SW480 (cell line): ENCODE measurements at places on chromosomes 7 and 10.

- DNase-seq = no peak
These were observed 61.4 kb upstream of the CYP26C1 start for GRCh38 chr10:92999191-92999590.

GRCh38 chr7:137798073-137798763, 48.6 kb downstream of the DGKI start:
- no peak for DNase-seq

DNA sequence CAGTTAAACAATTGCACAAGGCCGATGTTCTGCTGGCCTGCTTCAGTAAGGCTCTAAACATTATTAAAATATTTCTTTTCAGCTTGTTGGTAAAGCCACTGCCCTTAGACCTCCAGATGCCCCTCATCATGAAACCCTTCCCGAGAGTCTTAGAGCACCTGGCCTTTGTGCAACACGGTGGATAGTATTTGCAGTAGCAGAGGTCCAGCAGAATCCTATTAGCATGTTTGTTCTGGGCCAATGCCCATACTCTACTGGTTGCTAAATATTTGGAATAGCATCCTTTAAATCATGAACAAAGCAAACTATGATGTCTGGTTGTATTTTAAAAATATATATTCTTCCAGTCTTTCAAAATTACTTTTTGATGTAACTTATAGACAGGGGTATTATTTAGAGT, 584.6 kb downstream of the CNTNAP2 start:
- DNase-seq = no peak

DNA sequence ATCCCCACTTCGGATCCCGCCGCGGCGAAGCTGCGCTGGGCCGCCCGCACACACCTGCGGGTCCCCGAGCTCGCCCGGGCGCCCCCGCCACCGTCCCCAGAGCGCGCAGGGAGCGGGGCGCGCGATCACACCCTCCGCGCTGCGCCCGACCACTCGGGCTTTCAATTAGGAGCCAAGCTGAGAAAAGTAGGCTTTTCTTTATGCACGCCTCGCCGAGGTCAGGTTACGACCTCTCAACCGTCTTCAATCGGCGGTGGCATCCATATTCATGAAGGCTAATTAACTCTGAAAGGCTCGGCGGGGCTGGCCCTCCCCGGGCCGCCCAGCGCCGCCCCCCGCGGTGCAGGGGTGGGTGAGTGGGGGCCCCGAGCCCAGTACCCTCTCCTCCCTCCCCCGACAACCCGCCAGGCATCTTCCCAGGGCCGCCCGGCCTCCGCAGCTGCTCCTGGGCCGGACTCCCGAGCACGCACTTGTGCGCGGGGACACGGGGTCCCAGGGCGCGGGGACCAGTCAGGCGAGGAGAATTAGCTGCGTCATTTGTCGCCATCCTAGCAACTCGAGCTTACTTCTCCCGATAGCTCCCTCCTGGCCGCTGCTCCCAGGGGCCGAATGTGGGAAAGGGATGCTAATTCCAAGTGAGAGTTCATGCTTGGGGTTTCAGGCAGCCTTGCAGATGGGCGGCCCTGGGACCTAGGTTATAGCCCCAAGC, 155.5 kb upstream of the LYZL2 start:
- DNase-seq = peak; percentile 1

- no peak for DNase-seq
These were observed 16.2 kb downstream of the TMEM72 start for GRCh38 chr10:44927352-44927751.

- DNase-seq = no peak
These were observed 30.1 kb upstream of the CD36 start for GRCh38 chr7:80608336-80608735.

DNA sequence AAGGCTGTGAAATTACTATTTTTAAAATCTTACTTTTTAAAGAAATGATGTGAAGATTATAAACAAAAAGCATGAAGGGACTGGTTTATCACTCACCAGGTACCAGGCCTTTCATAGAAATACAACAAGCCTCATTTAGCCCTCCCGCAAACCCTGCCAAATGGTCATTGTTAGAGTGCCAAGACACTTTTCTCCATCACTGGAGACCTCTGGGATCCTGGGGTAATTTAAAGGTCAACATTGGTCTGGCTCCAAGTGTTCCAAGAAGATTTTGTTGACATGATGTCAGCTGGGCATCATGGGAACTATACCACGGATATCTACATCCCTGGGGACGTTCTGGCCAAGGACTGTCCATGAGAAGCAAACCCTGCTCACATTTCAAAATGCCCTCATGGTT, 138.0 kb upstream of the FRMD4A start:
- no peak for DNase-seq

- DNase-seq = peak; percentile 56
These were observed at the start of gene DOCK1 for GRCh38 chr10:126904818-126905701. Gene DOCK1, plus strand, starts transcription at chr10:126905428. Its CDS starts 90 bp downstream, at chr10:126905518.

GRCh38 chr7:73707045-73707631, 12.3 kb downstream of the STX1A start:
- DNase-seq = no peak

GRCh38 chr10:13938950-13939349, 352.2 kb downstream of the PRPF18 start:
- DNase-seq = no peak

GRCh38 chr10:72790216-72790990, 98.5 kb downstream of the MCU start:
- no peak for DNase-seq

DNA sequence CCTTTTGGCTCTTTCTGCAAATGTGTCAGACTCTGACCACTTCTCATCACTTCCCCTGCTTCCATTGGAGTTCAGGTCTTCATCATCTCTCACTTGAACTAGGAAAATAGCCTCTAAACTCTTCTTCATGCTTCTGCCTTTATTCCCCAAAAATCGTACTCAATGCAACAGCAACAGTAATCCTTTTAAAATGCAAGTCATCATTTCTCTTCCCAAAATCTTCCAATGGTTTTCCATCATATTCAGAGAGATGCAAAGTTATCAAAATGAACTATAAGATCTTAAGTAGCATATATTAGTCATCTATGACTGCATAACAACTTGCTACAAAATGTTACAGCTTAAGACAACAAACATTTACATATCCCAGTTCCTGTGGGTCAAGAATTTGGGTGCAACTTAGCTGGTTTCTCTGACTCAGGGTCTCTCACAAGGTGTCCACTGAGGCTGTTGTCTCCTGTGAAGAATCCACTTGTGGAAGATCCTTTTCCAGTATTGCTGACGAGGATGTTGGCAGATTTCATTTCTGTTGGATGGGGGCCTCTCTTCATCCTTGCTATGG, 31.0 kb upstream of the ETV1 start:
- DNase-seq = no peak

DNA sequence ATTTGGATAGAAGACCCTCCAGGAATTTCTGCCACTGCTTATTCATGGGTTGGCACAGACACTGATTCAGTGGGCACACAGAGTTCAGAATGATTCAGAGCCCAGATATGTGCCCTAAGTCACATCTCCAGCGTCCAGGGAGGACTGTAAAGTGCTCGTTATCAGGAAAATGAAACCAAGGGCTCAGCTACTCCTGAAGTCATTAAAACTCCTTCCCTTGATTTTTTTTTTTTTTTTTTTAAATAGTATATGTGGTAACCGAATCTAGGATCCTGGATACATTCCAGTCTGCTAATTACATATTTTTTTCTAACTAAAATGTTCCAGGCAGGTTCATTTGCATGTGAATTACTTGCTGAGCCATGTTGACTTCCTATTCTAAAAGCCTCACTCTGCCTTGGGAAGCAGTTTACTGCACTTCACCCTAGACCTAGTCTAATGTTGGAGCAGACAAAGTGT, 34.7 kb downstream of the MET start:
- DNase-seq = no peak
